ENCODE measurements at places on chromosomes 13 and 19.

- no peak for DNase-seq
Observed at GRCh38 chr19:47853003-47853402, 6.0 kb upstream of the TPRX2 start.

GRCh38 chr19:1408300-1409203, 1.2 kb downstream of the DAZAP1 start:
- DNase-seq, result peak; percentile 67

- no peak for DNase-seq
Observed at GRCh38 chr13:93039131-93039530, 187.5 kb upstream of the GPC6 start.

DNA sequence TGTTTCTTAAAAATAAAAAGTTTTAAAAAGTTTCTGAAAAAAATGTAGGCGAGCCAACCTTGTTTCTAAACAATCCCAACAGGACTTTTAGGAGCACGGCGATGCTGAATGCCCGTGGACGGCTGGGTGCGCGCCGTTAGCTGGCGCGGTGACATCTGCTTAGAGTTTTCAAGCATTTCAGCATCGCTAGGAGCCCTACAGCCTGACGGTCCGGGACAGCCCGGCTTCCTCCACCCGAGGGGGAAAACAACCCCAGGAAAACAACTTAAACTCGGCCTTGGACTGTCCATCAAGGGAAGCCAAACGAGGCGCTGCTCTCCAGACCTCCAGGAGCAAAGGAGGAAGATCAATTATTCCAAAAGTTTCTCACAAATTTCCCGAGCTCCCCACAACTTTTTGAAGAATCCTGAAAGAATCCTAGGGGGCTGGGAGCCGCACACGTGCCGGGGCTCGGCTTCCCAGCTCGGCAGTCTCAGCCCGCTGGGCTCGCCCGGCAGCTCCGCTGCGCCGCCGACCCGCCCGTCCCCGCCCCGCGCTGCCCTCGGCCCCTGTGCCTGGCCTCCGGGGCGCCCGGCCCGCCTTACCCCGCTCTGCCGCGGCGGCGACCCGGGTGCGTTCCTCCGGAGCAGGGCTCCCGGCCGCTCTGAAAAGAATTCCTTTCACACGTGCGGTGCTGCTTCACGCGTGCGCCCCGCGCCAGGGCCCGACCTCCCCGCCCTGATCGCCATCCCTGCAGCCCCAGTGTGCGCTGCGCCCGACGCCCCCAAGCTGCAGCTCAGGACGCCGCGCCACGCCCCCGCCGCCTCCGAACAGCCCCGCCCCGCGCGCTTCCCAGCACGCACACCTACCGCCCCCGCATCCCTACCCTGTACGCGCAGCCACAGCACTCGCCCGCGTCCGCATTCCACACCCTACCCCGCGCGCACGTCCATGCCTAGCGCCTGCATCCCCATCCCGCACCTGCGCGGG, at the start of gene GJA3:
Gene GJA3 (minus strand): TSS at position 747 of the 969 bp plus-strand sequence. CDS start 17,764 bp downstream, outside the sequence.
- DNase-seq, result peak; percentile 19

Measured in kidney capillary endothelial cell (primary cell).